Stimulated activated effector memory CD8-positive, alpha-beta T cell treated with anti-CD3 and anti-CD28 coated beads, Interleukin-12 subunit alpha, Interleukin-12 subunit beta, amount 100 ng/mL, for 72 hours (primary cell): ENCODE measurements at places on chromosomes 12 and 14.

DNA sequence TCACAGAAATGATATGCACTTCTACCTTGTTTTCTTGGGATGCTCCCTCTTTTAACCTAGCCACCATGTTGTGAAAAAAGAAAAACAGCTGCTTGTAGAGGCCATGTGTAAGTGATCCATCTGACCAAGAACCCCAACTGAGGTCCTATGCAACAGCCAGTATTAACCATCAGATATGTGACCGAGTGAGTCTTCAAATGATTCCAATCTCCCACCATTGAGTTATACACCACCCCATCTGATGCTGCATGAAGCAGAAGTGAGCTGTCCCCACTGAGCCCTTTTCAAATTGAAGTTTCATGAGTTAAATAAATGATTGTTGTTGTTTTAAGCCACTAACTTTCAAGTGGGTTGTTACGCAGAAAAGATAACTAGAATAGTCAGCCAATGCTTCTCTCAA, 20.6 kb upstream of the USP15 start:
- DNase-seq = no peak

- no peak for DNase-seq
Measured at GRCh38 chr12:127583041-127583440, 683.9 kb upstream of the TMEM132C start.

DNA sequence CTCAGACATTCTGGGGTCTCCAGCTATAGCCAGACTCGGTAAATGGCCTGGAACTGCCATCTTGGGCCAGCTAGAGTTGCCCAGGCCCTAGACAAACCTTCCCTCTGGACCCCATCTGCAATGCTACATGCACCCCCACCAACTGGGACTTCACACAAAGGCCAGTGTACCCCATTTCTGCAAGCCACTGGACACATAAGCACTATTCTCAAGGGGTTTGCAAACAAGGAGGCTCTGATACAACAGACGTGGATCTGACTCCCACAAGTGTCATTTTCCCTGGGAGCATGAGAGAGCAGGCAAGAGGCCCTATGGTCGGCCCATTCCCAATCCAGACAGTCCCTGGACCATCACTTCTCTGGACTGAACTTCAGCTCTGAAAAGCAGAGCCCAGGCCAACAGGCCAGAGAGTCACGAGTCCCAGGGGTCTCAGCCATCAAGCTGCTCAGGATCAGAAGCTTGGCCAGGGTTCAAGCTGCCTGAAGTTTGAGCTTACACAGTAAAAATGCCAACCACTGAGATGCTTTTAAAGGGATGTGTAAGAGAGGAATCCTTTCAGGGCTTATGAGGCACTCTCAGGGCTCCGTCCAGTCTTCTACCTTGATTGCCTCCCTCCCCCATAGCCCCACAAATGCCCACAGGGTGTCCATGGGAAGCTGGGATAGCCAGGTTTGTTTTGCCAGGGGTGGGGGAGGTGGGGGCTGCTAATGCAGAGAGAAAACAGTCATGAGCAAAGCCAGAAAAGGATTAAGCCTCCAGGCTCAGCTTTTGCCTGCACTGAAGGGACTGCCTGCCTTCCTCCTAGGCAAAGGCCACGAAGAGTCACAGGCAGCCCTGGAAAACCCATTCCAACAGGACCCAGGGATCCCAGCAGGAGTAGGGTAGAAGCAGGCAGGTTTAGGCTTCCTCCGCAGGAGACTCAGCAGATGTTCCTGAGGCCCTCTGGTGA, 31.7 kb upstream of the PNMA1 start:
- no peak for DNase-seq

GRCh38 chr12:21428241-21428640, 9.2 kb upstream of the PYROXD1 start:
- DNase-seq = no peak
